T follicular helper cell (primary cell): ENCODE measurements at places on chromosomes 12 and 14.

DNA sequence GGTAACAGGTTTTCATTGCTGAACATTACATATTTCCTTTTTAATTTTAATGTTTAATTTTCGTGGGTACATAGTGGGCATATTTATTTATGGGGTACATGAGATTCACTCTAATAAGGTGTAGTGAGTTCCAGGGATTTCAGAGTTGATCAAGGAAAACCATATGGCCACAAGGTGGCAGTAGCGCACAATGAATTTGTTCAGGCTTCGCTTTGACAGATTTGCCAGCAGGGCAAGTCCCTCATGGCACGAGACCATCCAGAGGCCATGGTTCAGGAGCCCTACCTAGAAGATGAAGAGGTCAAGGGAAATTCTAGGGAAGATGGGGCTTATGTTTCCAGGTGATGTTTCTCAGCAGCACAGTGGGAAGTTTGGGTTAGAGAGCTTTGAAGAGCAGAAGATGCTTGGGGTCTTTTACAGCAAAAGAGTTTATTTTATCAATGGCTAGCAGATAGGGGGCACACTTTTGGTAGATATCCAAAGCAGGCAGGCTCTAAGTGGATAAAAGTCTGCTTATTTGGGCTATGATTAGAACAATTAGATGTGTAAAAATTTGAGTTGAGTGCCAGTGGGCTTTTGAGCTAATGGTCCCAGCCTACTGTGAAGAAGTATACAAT lies 1004.4 kb downstream of the AACS start:
- DNase-seq, result no peak

- DNase-seq, result no peak
Measured at GRCh38 chr12:129610601-129611120, 293.2 kb downstream of the TMEM132D start.

DNA sequence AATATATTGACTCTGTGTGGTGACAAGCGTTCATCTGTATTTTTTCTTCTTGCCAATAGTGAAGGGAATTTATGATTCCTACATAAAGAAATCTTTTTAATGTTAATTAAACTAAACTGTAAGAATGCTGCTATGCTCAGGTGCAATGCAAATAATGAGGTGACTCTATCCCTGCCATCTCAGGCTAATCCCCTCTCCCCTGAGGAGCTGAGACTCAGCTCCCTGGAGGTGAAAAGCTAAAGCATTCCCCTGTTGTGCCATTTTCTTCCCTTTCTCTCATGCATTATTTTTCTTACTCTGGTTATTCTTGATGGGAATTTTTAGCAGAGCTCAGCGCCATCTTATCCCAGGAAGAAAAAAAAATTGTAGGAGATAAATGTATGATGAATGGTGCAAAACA lies 113.9 kb upstream of the FGD4 start:
- no peak for DNase-seq

DNA sequence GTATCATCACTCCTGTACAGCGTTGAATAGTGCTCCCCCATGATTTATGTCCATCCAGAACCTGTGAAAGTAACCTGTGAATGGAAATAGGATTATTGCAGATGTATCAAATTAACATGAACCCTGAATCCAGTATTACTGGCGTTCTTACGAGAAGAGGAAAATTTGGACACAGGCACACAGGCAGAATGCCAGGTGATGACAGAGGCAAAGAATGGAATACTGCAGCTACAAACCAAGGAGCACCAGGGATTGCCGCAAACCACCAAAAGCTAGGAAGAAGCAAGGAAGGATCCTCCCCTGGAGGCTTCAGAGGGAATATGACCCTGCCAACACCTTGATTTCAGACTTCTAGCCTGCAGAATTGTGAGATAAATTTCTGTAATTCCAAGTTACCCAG lies 113.5 kb upstream of the EGLN3 start:
- DNase-seq, result no peak

- no peak for DNase-seq
Measured at GRCh38 chr14:38389681-38390080, 133.8 kb upstream of the CLEC14A start.
